Activated naive CD4-positive, alpha-beta T cell (primary cell): ENCODE measurements at places on chromosomes 5 and 9.

GRCh38 chr5:167985373-167985772, 306.1 kb upstream of the WWC1 start:
- no peak for DNase-seq

DNA sequence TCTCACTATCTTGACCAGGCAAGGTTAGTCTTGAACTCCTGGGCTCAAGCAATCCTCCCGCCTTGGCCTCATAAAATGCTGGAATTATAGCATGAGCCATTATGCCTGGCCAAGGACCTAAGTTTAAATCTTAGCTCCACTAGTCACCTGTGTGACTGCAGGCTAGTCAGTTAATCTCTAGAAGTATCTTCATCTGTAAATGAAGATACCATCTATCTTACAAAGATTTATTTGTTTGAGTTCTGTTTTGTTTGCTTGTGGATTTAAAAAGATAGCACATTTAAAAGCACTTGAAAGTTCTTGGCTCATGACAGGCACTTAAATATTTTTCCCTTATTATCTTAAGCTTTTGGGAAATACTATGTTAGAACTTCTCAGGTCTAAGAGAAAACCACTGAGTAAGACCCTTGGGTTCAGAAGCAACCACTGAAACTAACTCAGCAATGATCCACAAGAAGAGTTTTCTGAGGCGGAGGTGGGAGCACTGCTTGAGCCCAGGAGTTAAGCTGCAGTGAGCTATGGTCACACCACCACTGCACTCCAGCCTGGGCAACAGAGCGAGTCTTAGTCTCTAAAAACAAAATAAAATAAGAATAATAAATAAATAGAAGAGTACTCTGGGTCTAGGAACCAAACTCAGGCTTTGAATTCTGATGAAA, 19.1 kb downstream of the TMEM245 start:
- DNase-seq, result no peak

GRCh38 chr5:112318346-112318745, 100.7 kb downstream of the EPB41L4A start:
- no peak for DNase-seq

DNA sequence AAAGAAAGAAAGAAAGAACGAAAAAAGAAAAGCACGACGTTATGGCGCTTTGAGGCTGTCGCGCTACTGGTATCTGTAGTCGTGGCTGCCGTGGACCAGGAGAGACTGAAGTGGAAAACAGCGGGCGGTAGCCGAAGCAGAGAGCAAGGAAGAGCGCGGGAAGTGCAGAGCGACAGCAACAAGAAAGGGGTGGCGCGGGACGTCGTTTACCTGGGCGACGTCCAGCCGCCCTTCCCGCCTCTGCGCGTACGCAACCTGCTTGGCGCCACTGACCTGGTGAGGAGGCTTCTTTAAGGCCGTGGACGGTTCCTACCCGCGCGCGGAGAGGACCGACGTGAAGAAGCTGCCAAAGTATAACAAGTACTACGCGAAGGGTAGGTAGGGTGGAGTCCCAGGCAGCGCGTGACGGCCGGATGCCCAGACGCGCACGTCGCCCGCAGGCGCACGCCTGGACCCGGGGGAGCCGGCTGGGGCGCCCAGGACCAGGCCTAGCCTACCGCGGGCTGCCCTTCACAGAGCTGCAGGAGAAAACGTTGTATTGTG, 15.4 kb downstream of the CCL28 start:
- peak; percentile 61 for DNase-seq

- no peak for DNase-seq
These were observed 382.3 kb downstream of the ACTL7B start for GRCh38 chr9:108473209-108474112.

GRCh38 chr5:156825688-156826087, 24.4 kb upstream of the PPP1R2B start:
- DNase-seq, result no peak
